ENCODE measurements at places on chromosomes 2 and 18.

- DNase-seq, result no peak
These were observed 95.8 kb upstream of the SMAD2 start for GRCh38 chr18:48026216-48026615.

- no peak for DNase-seq
These were observed 25.3 kb downstream of the DYNAP start for GRCh38 chr18:54616220-54616848.

DNA sequence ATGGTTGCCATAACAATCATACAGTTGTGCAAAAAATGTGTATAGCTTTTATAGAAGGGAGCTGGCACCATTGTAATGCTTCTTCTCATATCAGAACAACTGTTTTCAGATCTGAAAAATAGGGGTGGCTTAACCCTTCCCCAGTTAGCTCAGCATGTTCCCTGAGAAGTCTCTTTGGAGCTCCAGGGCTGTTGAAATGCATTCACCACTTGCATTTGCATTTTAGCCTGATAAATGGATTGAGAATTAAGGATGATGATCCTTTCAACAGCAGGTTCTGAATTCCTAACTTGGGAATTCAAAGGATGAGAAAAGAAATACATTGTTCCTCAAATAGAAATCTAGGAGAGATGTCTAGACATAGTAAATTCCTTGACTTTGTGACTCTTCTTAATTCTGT lies 181.7 kb upstream of the ALPP start:
- no peak for DNase-seq

DNA sequence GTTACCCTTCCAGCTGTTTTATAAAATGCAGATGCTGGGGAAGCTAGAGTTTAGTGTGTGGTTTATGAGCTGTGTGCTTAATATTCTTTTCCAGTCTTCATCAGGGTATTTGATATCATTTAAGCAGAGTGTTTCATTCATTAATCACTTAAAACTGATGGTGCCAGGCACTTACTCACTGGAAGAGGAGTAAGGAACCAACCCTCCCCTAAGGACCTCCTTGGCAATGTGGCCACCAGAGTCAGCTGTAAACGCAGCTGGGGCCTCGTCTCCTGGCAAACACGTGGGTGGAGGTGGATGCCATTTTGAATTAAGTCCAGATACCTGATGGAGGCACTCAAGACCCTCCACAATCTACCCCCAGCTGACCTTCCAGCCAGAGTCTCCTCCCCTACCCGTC lies 331.6 kb downstream of the CLIP4 start:
- no peak for DNase-seq

DNA sequence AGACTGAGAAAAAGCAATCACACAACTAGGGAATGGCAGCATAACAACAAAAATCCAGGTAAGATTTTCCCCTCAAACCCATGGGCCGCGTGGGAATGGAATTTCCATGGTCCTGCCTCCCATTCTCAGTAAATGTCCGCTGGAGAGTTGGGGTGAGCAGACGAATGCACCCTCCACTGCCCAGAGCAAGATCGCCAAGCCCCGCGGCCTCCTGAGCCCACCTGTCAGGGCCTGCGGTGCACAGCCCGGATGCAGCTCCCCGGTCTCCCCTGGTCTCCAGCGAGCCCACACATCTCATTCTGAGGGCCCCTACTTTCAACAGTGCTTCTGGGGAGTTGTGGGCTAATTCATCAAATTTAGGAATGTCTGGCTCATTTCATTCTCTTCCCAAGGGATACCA lies 327.4 kb upstream of the HS6ST1 start:
- DNase-seq, result no peak

GRCh38 chr18:46484971-46485370 lies 172.0 kb downstream of the LOXHD1 start:
- DNase-seq, result no peak

DNA sequence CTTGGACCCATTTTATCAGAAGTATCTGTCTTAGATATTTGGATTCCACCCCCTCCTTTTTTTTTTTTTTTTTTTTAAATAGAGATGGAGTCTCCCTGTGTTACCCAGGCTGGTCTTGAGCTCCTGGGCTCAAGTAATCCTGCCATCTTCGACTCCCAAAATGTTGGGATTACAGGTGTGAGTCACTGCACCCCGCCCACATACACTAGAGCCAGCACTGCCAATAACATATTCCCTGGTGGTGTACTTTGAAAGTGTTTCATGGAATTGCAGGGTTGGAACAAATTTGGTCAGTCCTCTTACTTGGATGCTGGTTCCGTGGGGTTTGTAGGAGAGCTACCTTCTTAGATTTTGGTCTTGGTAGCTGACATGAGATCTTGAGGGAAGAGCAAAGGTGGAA lies 15.0 kb downstream of the PDCL3 start:
- peak; percentile 7 for DNase-seq

- peak; percentile 19 for DNase-seq
These were observed 166.4 kb downstream of the PDE11A start for GRCh38 chr2:177906041-177906718.

GRCh38 chr2:216651351-216651881 lies 18.2 kb downstream of the IGFBP2 start:
- no peak for DNase-seq

- no peak for DNase-seq
These were observed 29.5 kb downstream of the TMEM163 start for GRCh38 chr2:134689315-134689714.

GRCh38 chr2:56444339-56444738 lies 260.5 kb downstream of the CCDC85A start:
- DNase-seq, result no peak

- DNase-seq, result no peak
These were observed at the start of gene LYPD6B for GRCh38 chr2:149038442-149039212. Gene LYPD6B, plus strand, starts transcription at chr2:149038699. Its CDS starts 92,250 bp downstream, at chr2:149130949.
